ENCODE measurements at places on chromosomes 12 and 14.
A peak's percentile ranks its signal among the peaks of the same experiment; 100 is the strongest.

DNA sequence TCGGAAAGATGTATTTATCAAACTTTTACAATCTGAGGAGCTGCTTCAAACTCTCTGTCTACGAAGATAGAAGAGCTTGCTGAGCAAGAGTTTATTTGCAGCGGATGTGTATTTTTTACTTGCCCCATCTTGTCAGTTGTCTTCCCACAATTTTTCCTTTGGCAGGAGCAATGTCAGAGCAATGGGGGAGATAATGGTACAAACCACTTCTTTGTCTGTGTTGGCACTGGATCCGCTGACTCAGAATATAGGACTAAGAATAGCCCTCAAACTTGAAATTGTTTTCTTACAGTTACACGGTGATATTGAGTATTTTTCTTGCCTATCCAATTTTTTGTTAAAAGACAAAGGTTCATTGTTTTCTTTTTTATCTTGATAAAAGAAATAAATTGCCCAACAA, 27.6 kb downstream of the HELB start:
- no peak for DNase-seq

- no peak for DNase-seq
Observed at GRCh38 chr14:61106271-61106958, 125.4 kb downstream of the SLC38A6 start.

DNA sequence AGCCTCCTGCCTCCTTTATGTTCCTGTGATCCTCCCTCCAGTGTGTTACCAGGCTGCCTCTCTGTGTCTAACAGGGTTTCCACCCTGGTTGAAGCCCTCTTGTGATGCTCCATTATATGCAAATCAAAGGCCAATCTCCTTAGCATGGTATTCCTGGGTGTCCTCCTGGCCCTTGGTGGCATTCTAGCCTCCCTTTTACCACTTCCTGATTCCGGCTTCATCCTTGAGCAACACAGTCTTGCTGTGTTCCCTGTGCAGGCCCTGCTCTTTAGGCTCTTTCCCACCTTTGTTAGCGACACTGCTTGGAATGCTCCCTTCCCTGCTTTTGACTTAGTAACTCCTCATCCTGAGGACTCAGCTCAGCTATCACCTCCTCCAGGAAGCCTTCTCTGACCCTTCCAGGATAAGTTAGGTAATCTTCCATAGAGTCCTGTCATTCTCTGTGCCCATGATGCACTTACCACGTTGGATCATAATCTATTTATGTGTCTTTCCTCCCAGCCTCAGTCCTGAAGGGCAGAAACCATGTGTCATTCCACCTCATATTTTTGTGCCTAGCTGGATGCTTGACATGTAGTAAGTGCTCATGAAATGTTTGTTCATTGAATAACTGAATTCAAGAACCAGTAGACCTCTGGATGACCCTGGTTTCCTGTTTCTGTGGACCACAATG, 37.3 kb downstream of the PRKCH start:
- no peak for DNase-seq

GRCh38 chr12:116385486-116386217, 108.2 kb upstream of the MED13L start:
- DNase-seq, result no peak

GRCh38 chr12:81778719-81779118, 19.6 kb upstream of the PPFIA2 start:
- no peak for DNase-seq

- DNase-seq, result no peak
Observed at GRCh38 chr12:108368089-108368488, 29.0 kb upstream of the CMKLR1 start.

GRCh38 chr14:95703805-95704204, 10.1 kb downstream of the TCL1A start:
- DNase-seq, result no peak

GRCh38 chr12:69240631-69240995, 1.2 kb downstream of the CPSF6 start:
- DNase-seq, result peak; percentile 15

DNA sequence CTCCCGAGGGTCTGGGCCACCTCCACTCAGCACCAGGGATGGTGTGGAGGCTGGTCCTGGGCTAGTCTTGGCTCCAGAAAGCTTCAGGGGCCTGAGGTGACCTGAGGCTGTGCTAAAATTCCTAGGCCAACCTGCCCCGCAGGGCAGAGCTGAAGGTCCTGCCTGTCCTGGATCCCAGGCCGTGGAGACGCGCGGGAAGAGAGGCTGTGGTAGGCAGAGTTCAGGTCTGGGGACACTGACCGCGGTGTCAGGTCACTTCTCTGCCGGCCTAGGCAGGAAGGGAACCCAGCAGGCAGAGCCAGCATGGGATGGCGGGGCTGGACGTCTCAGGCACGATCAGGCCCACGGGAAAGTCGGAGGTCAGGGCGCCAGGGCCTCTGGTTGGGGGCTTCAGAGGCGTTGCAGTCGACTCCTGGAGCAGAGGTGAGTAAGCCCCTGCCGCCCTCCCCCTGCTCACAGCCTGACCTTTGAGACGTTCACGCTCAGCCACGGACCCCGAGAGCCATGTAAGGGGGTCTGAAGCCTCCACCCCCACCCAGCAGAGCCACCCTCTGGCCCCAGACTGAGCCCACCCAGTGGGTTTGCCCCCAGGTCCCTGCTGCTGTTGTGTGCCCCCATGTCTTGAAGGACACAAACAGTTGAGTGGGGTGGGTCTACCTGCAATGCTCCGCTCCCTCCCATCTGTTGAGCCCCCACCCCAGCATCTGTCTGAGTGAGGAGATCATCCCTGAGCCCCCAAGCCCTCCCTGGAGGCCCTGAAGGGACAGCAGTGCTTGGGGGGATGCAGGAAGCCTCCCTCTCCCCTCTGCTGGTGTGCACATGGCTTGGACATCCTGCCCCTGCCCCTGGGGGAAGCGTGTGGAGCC, 142.7 kb downstream of the KIF26A start:
- no peak for DNase-seq

GRCh38 chr14:104467641-104468040, 111.9 kb upstream of the C14orf180 start:
- no peak for DNase-seq

DNA sequence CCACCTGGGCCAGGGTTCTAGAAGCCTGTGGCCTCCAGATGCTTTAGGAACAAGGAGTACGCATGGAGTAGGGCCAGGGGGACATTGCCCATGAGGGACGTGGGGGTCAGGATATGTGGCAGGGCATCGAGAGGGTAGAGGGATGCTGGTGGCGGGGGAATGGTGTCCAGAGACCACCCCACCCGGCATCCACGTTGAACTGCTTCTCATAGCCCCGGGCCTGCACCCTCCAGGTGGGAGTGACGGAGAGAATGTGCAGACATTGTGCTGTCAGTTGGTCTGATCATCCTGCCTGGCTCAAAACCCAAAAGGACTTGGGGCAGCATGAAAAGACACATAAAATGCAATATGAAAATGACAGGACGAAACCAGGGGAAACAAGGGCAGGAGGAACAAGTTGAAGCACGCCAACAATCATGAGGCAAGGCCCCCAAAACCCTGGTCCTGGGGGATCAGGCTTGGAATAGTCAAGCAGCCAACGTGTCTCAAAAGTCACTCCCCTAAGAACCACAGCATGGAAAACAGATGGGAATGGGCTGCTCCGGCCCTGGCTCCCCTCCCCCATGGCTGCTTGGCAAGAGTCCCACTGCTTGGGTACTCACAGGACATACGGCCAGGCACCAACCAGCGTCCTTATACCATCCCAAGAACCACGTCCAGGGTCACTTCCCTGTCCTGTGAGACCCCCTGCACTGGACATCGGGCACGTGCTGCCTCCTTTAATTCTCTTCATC, 117.9 kb downstream of the DICER1 start:
- no peak for DNase-seq

DNA sequence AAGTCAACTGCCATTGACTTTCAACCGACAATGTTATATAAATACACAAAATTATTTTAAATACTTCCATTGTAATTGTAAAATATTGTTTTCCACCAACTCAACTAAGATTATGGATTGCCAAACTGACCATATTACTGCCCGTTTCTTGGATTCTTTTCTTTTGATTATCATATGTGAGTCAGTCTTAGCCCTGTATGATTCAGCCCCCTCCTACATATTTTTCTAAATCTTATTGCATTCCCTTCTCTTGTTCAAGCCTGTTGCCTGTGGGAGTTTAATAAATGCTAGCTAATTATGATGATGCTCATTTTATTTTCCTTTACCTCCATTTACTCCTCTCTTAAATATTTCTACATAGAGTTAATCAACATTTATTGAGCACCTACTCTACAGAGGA, 6.8 kb downstream of the RASSF9 start:
- DNase-seq, result no peak
